PC-3 (cell line): ENCODE measurements at places on chromosomes 3 and 15. TPM values are rescaled to one million over a fixed set of nuclear protein-coding genes. Genes with fewer than 3 reads are reported as not detected.

DNA sequence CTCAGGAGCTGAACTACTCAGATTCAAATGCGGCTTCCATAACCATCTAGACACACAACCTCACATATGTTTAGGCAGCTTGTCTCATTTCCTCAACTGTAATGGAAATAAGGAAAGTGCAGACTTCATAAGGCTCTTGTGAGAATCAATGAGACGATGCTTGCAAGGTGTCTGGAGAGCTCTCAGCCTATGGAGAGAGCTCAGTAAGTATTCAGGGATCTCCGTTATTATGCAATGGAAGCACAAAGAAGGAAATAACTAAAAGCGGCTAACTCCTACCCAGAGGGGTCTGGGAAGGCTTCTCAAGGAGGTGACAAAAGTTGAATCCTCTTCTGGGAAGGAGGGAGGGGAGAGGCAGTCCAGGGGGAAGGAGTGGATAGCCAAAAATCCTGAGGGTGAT is 50.1 kb upstream of the LIPC start:
- H3K4me1 ChIP-seq = peaks cover 7% of the 10 kb centered on the region; the same call in 1 of the 2 replicates
- H3K4me3 ChIP-seq = no peak overlapping the region
- H3K27me3 ChIP-seq = no peaks in the 10 kb centered on the region
- DNase-seq = no peak
- H3K36me3 ChIP-seq = no peaks in the 10 kb centered on the region

Gene IL20RB
- total RNA-seq = 0.73 and 1.2 TPM in 2 replicates

- DNase-seq = no peak
- H3K4me1 ChIP-seq = no peaks in the 10 kb centered on the region
- H3K4me3 ChIP-seq = no peak overlapping the region
- H3K36me3 ChIP-seq = no peaks in the 10 kb centered on the region
- H3K27ac ChIP-seq = no peak overlapping the region
Measured at GRCh38 chr3:148932972-148933371, 58.4 kb upstream of the GYG1 start.

DNA sequence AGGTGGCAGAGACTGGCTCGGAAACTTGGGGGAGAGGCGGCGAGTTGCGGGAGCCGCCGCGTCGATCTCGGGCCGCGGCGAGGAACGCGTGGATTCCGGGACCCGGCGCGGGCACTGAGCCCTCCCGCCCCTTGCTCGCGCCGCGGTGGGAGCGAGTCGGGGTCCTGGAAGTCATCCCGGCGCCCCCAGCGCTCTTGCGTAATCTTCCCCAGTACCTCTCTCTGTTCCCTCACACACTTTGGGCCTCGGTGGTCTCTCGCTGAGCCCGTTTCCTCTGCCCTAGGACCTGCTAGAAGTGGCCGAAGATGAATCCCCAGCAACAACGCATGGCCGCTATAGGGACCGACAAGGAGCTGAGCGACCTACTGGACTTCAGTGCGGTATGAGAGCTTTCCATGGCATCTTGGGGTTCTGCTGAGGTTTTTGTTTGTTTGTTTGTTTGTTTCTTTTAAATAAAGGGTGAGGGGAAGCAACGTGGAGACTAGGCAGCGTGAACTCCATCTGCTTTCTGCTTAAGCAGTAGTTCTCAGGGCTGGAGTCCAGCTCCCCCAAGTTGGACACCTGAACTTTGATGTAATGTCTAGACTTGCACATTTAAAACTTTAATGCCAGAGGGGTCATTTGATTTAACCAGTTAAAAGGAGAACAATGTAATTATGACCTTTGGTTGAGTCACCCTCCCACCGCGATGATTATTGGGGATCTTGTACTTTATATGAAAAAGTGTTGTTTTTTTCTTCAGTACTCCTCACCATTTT is 1.3 kb downstream of the TCF12 start:
- H3K27ac ChIP-seq = peak overlapping the region; percentile 26
- peak overlapping the region; percentile 90 for H3K4me3 ChIP-seq
- H3K27me3 ChIP-seq = no peaks in the 10 kb centered on the region
- peak; percentile 23 for DNase-seq
- peaks cover 30% of the 10 kb centered on the region for H3K4me1 ChIP-seq
- H3K36me3 ChIP-seq = 0 out of 2 replicates have a peak, but pooled peaks cover 9% of the 10 kb centered on the region

DNA sequence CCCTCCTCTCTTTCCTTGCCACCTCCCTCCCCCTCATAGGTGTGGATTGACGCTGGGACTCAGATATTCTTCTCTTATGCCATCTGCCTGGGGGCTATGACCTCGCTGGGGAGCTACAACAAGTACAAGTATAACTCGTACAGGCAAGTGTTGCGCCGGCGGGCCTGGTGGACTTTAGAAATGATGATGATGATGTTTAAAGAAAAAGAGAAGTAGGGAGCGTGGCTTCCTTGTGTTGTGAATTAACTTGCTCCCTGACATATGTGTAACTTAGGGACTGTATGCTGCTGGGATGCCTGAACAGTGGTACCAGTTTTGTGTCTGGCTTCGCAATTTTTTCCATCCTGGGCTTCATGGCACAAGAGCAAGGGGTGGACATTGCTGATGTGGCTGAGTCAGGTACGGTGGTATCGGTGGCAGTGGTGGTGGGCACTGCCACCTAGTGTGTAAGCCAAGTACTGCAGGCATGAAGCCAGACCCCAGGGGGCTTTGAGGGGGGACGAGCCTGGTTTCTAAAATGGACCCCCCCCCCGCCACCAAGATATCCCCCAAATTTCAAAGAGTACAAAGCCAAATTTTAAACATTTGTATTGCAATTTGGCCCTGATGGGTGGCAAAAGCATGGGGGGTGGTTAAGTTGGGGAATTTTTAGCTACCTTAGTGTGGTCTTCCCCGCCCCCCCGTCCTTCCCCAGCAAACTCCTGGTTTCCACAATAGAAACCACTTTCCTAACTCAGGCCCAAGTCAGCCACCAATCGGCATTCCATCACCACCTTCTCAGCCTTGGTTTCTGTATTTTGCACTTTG is 65.6 kb downstream of the SLC6A6 start:
- H3K4me1 ChIP-seq = peaks cover 14% of the 10 kb centered on the region
- H3K36me3 ChIP-seq = peaks cover 9% of the 10 kb centered on the region
- H3K27me3 ChIP-seq = no peaks in the 10 kb centered on the region
- H3K4me3 ChIP-seq = no peak overlapping the region
- H3K27ac ChIP-seq = no peak overlapping the region
- peak; percentile 50 for DNase-seq

DNA sequence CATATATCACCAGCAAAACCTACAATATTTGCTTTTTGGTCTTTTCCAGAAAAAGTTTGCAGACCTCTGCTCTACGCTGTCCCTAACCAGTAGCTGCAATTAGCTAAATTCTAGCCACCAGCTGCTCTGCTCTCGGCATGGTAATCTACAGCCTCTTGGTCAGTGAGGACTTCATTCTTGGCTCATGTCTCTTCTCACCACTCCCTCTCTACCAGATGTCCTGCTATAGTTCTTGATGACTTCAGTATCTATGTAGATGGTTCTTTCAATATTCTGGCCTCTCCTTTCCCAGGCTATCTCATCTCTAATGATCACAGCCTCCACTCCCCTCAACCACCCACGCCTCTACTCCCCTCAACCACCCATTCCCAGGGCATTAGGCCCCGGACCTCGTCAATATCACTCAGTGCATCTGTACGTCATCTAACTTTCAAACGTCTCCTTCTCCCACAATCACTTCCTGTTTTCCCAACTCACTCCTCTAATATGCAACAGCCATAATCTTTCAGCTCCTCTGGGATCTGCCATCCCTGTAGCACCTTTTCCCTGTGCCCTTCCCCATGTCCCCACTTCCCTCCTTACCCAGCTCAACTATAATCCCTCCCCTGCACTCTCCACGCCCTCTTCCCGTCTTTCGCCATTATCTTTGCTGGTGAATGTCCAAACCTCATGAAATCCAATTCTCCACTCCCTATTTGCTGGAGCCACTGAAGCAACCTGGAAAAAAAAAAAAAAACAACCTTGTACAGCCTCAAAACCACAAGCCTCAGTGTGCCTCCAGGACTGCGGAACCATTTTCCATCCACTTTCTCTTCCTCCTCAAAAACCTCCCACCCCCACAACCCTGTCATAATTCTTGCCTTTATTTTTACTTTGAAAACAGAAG is 429.4 kb upstream of the PROK2 start:
- H3K4me3 ChIP-seq = no peak overlapping the region
- H3K27ac ChIP-seq = no peak overlapping the region
- H3K27me3 ChIP-seq = no peaks in the 10 kb centered on the region
- H3K4me1 ChIP-seq = no peaks in the 10 kb centered on the region

DNA sequence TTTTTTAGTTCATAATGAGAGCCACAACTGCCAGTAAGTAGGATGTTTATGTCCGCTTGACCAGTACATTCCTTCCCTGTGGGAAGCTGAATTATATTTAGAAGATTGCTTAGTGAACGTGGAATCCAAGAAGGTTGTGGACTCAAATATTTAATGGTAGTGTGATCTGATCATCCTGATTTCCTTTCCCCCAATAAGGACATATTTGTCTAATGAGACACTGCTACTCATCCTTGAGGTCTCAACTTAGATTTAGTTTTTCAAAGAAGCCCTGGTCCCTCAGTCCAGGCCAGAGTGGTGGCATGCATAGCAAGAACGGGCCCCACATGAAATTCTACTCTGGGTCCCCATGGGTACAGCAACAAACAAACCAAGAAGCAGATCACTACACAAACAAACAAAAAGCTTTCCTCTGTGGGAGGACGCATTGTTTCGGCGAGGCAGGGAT is 60.8 kb downstream of the USP13 start:
- no peak overlapping the region for H3K27ac ChIP-seq
- H3K4me3 ChIP-seq = no peak overlapping the region
- peaks cover 11% of the 10 kb centered on the region; the same call in 1 of the 2 replicates for H3K36me3 ChIP-seq
- no peak for DNase-seq
- no peaks in the 10 kb centered on the region for H3K4me1 ChIP-seq

- no peak overlapping the region for H3K27ac ChIP-seq
- no peaks in the 10 kb centered on the region for H3K36me3 ChIP-seq
- no peaks in the 10 kb centered on the region for H3K4me1 ChIP-seq
- DNase-seq = no peak
Measured at GRCh38 chr3:126107203-126107939, 23.4 kb upstream of the SLC41A3 start.

GRCh38 chr15:43905755-43906154 is 79.0 kb downstream of the WDR76 start:
- peak; percentile 60 for DNase-seq
- no peaks in the 10 kb centered on the region for H3K36me3 ChIP-seq
- H3K27ac ChIP-seq = peak overlapping the region; percentile 54
- H3K27me3 ChIP-seq = no peaks in the 10 kb centered on the region
- H3K4me1 ChIP-seq = peaks cover 14% of the 10 kb centered on the region

Gene IQCF5
- total RNA-seq = not detected in 2 replicates

- H3K4me1 ChIP-seq = peaks cover 40% of the 10 kb centered on the region
- no peak for DNase-seq
- H3K27ac ChIP-seq = peak overlapping the region; percentile 14
- no peak overlapping the region for H3K4me3 ChIP-seq
- no peaks in the 10 kb centered on the region for H3K27me3 ChIP-seq
- H3K36me3 ChIP-seq = 0 out of 2 replicates have a peak, but pooled peaks cover 6% of the 10 kb centered on the region
Measured at GRCh38 chr3:115808244-115808643, 184.9 kb downstream of the GAP43 start.

Gene ZNF592
- 12.3 and 13.0 TPM in 2 replicates for total RNA-seq

- H3K27ac ChIP-seq = no peak overlapping the region
- no peak for DNase-seq
- H3K4me3 ChIP-seq = no peak overlapping the region
- no peaks in the 10 kb centered on the region for H3K36me3 ChIP-seq
- peaks cover 51% of the 10 kb centered on the region for H3K4me1 ChIP-seq
Measured at GRCh38 chr3:81732642-81733041, 28.8 kb downstream of the GBE1 start.

- H3K4me1 ChIP-seq = peaks cover 8% of the 10 kb centered on the region
- no peak overlapping the region for H3K27ac ChIP-seq
- H3K27me3 ChIP-seq = no peaks in the 10 kb centered on the region
Measured at GRCh38 chr3:46524008-46524407, 26.2 kb downstream of the RTP3 start.

DNA sequence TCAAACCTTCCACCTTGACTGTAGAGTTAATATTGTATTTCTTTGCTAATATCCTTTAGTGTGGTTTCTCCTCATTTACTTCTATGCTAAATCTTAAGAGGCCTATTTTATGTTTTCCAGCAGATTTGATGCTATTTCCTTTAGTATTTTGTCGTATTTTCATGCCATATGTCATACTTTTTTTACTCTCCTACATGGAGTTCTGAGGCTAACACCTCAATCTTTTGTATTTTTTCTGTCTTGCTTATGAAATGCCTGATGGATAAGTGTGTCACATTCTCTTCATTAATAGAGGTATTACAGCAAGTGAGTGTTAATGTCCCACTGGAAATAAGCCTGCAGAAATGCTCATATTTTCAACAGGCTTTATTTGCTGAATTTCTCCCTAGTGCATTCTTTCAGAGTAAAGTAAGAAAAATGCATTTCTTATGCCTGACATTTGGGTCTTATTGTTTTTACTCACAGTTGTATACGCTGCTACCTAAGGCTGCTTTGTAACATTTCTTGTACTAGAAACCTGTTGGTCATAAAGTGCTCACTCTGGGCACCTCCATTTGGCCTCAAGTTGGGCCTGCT is 63.2 kb downstream of the DIPK2A start:
- H3K27ac ChIP-seq = no peak overlapping the region
- H3K4me1 ChIP-seq = peaks cover 10% of the 10 kb centered on the region
- no peak for DNase-seq
- no peak overlapping the region for H3K4me3 ChIP-seq
- no peaks in the 10 kb centered on the region for H3K27me3 ChIP-seq

- H3K36me3 ChIP-seq = no peaks in the 10 kb centered on the region
- no peak overlapping the region for H3K4me3 ChIP-seq
- peaks cover 33% of the 10 kb centered on the region for H3K4me1 ChIP-seq
- peak overlapping the region; percentile 20 for H3K27ac ChIP-seq
Measured at GRCh38 chr3:150068440-150069153, 97.9 kb upstream of the PFN2 start.

- H3K27ac ChIP-seq = no peak overlapping the region
- no peaks in the 10 kb centered on the region for H3K36me3 ChIP-seq
- no peak overlapping the region for H3K4me3 ChIP-seq
- H3K27me3 ChIP-seq = no peaks in the 10 kb centered on the region
- DNase-seq = no peak
- no peaks in the 10 kb centered on the region for H3K4me1 ChIP-seq
Measured at GRCh38 chr3:190401963-190402362, 14.0 kb downstream of the CLDN16 start.

Gene ANKRD34C
- not detected in 2 replicates for total RNA-seq

GRCh38 chr3:159236321-159236720 is 434.5 kb downstream of the MFSD1 start:
- no peaks in the 10 kb centered on the region for H3K4me1 ChIP-seq
- no peak for DNase-seq
- no peak overlapping the region for H3K27ac ChIP-seq
- no peak overlapping the region for H3K4me3 ChIP-seq
- H3K27me3 ChIP-seq = no peaks in the 10 kb centered on the region

DNA sequence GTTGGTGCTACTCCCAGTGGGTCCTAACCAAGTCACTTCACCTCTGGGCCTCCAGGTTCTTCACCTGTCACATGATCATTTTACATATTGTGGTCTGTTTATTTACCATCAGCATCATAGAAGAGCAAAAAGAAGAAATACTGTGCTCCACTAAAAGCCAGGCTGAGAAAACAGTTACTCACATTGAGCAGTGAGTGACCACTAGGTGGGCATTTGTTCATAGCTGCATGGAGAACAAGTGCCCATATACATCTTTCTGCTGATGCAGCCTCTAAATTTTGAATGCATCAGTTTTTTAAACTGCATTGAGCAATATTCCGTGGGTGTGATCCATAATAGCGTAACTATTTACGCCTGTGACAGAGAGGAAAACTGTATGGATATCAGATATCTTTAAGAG is 76.2 kb downstream of the DCUN1D1 start:
- no peak overlapping the region for H3K4me3 ChIP-seq
- H3K27ac ChIP-seq = no peak overlapping the region
- no peaks in the 10 kb centered on the region for H3K4me1 ChIP-seq
